ENCODE measurements at places on chromosomes 16 and 17.

GRCh38 chr17:77118251-77118928 is 22.4 kb upstream of the SEC14L1 start:
- no peak for DNase-seq

- DNase-seq: no peak
Measured at GRCh38 chr17:69912805-69913204, 162.2 kb upstream of the KCNJ16 start.

DNA sequence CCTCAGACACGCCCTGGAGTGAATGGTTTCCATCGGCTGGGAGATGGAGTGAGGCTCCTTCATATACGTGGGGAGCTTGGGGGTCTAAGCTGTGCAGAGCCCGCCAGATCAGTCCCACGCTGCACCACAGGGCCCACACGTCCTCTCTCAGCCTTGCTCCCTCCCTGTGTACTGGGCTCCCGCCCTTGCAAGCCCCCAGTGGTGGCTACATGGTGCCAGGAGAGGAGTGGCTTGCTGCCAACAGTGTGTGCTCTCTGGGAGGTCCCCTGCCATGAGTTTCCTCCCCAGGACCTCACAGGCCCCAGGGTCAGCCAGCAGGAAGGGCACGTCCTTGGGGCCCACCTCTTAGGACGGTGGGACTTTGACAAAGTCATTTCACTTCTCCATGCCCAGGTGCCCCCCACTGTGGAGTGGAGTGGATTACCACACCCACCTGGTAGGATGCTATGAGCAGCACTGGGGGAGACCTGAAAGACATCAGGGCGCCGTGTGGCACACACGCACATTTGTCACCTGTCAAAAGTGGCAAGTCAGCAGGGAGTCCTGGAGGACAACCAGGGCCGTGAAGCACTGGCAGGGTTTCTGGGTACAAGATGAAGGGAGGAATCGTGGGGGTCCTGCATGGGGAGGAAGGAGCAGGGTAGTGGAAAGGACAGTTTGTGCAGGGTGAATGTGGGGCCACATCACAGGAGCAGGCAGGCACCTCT is 13.7 kb downstream of the SLC5A10 start:
- no peak for DNase-seq

DNA sequence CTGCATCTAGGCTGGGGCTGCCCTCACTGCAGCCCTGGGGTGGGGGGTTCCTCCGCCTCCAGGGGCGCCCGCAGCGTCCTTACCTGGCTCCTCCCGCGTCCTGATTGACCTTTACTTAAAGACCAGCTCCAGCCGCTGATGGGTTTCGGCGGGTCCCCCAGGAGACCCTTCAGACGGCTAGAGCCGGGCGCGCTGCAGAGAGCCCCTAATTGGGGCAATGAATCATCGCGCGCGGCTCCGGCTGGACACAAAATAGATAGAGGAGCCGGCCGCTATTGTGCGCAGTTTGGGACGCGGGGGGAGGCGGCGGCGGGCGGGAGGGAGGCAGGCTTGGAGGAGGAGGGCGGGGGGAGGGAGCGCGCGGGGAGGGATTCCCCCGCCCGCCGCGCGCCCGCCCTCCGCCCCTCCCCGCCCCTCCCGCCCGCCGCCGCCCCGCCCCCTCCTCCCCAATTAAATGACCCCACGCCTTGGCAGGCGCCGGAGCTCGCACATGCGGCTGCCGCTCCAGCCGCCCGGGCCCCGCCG is 56.5 kb upstream of the CIBAR2 start:
- DNase-seq: no peak

DNA sequence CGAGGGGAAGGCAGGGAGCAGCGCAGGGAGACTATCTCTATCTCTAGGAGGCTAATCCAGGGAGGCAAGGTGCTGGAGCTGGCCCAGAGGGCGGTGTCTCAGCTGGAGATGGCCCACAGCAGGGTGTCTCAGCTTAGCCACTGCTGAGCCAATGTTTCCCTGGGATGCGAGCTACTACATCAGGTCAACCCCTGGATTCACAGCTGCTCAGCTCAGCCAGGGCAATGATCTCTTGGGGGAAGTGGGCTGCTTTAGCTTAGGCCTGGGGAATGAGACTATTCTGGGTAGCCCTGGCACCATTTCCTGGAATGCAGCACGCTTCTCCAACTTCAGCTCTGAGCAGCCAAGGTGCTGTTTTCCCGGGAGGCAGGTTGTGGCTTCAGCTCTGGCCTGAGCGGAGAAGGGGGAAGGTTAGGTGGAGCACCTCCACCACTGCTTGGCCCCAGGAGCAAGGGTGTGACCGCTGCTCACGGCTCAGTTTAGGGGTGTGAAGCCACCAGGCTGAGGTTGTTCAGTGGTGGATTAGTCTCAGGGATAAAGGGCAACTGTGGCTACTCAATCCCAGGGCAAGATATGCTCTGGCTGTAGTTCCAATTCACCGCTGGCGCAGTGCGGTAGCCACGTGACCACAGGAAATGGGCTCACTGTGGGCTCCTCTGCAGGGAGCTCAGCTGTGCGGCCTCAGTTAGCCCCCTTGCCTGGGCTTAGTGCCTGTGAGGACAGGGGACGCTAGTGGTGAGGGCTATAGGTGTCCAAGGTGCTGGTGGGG is 5.2 kb upstream of the PRSS21 start:
- DNase-seq: no peak

DNA sequence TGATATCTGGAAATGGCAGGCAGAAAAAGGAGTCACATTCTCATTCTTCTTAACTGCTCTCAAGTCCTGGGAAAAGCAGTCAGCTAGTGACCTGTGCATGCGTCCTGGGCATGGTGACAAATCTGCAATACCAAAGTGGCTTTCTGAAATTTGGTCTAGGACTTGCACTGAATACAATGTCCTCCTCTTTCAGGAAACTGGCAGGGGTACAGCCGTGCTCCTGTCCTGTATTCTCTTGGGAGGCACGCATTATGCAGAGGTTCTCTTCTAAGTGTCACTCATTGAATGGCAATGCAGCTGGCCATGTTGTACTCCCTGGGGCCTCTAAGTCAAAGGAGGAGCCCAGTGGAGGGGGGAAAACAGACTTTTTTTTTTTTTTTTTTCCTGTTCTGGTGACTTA is 10.6 kb downstream of the PHF12 start:
- DNase-seq: no peak

- DNase-seq: no peak
Measured at GRCh38 chr16:12530302-12530701, 273.4 kb downstream of the CPPED1 start.
